ENCODE measurements at places on chromosomes 3 and 15. TPM values are rescaled to one million over a fixed set of nuclear protein-coding genes. Genes with fewer than 3 reads are reported as not detected.
A peak's percentile ranks its signal among the peaks of the same experiment; 100 is the strongest.

The NTRK3 gene
- not detected for total RNA-seq

The WNT7A gene
- total RNA-seq = not detected

The LRTM1 gene
- total RNA-seq = not detected

GRCh38 chr3:57983734-57984518 lies 24.3 kb upstream of the FLNB start:
- DNase-seq = peak; percentile 97

DNA sequence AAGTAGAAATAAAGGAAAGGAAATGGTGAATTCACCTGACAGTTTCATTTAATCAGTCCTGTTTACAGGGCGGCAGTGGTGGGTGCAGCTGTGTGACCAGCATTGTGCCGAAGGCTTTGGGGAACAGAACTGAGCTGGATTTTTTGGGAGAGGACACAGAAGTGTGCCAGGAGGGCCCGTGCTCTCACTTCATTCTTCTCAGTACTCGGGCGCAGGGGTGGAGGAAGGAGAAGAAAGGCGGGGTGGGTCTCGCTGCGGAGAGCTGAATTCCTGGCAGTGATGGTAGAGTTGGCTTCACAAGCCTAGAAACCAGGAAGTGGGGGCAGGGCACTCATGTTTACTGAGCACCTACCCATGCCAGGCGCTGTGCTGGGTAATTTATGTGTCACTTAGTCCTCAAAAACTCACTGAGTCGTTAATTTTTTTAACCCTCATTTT lies 64.6 kb downstream of the CRTC3 start:
- DNase-seq = no peak

- peak; percentile 89 for DNase-seq
Observed at GRCh38 chr15:77180757-77181156, 109.8 kb upstream of the TSPAN3 start.

All from fibroblast of villous mesenchyme (primary cell).